ENCODE measurements at places on chromosomes 2 and 18. TPM values are rescaled to one million over a fixed set of nuclear protein-coding genes. Genes with fewer than 3 reads are reported as not detected.

SERPINB11 gene
- total RNA-seq = not detected

GPR155 gene
- 1.0 TPM for total RNA-seq

TYW5 gene
- 13.5 TPM for total RNA-seq

WDCP gene
- total RNA-seq = 30.5 TPM

DPYSL5 gene
- 9.2 TPM for total RNA-seq

GRCh38 chr2:102520801-102521200 is 47.8 kb downstream of the SLC9A4 start:
- no peak for DNase-seq

DNA sequence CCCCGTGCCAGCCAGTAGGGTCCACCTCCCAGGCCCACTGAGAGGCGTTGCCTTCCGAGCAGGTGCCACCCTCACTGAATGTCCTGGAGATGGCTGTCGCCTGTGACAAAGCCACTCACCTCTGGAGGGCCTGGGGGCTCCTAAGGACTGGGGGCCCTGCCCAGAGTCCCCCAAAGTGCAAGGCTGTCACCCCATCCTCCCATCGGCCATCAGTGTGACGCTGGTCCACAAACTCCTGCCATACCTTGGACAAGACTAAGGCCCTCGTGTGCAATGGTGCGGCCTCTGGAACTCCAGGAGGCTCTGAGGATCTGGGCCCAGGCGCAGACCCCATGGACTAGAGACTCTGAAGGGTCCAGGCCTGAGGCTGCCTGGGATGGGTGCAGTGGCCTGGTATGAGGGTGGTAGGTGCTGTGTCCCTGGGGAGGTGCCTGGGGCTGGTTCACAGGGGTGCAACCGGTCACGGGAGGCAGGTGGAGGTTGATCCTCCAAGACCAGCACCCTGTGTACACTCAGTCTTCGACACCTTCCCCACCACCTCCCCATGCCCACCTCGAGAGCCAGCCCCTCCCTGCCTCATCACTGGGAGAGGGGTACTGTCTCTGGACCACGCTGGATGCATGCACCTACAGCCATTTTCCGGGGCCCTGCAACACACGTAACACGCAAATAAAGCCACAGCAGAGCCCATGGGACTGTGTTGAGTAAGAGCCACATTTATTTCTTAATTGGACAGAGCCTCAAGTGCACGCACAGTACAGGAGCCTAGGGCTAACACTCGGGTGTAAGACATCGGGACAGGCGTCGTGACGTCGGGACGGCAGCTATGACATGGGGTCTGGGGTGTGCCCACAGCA is 21.6 kb downstream of the AQP12A start:
- DNase-seq = no peak

- no peak for DNase-seq
Measured at GRCh38 chr18:34086370-34086769, 138.3 kb downstream of the NOL4 start.

GRCh38 chr18:69895066-69896047 is 52.3 kb downstream of the CD226 start:
- no peak for DNase-seq

DNA sequence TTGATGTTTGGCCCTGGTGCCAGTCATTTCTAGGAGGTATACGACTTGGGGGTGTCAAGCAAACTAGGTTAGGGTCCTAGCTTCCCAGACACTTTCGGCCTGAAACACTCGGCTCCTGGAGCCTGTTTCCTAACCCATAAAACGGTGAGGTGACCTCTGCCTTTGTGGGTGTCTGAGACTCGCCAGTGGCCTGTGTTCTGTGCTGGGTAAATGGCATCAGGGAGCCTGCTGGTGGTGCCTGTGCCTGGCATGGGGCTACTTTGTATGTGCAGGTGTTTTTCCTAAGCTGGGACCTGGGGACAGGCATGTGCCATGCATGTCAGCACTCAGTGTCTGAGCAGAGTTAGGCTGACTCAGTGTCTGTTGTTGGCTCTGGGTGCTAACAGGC is 139.2 kb downstream of the GLI2 start:
- DNase-seq = no peak

- no peak for DNase-seq
Measured at GRCh38 chr2:64522843-64523428, 1.2 kb upstream of the AFTPH start.

DNA sequence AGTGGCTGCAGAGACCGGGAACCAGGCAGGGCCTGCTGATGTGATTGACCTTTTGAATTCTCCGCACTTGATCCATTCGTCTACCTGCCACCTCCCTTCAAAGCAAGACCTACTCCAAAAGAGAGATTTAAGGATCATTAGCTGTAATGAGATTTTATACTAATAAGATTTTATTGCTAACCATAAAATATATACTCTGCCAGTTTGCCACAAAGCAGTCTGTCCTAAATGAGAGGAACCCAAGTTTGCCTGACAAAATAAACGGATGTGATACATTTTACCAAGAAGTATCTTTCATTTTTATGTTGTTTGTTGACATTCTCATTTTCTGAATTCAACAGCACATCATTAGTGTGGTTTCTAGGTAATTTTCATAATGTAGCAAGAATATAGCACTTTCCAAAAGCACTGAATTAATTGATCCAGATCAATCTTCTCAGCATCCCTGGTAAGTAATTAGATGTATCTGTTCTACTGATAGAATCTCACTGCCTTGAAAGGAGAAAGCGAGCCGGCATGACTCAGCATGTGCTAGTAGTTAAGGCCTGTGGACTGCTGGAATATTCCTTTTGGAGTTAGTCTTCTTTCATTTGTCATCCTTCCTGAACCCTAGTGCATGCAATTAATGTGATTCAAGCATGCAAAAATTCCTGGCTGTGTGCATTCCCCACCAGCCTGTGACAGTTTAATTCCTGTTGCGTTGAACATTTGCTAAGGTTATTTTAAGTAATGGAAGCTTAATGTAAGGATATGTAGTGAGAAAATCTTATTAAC is 128.5 kb downstream of the ARL6IP6 start:
- no peak for DNase-seq

GRCh38 chr2:181823405-181823804 is 68.1 kb upstream of the ITPRID2 start:
- DNase-seq = no peak

- no peak for DNase-seq
Measured at GRCh38 chr2:68438455-68439303, 28.4 kb downstream of the FBXO48 start.

DNA sequence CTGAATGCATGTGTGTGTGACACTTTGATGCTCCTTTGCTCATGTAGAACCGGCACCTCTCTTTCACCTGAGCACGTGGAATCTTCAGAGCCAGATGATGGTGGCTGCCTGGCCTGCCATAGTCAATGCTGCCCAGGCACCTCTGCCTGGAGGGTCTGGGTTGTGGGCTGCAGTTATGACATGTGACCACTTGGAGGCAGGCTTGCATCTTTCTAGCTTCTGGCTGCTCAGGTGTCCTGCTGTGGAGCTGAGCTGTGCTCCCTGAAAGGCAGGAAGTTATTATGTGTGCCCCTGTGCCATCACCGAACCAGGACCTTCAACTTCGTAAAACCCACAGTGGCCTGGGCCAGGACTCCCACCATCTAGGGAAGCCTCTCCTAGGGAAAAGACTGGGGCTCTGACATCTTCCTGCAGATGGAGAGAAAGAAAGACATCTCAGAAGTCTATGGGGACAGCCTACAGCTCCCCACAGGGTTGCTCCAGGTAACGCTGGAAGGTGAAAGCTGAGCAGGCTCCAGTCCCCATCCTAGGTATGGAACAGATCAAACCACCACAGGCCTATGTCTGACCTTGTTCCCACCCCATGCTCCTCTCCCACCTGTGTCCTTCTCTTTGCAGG is 30.2 kb downstream of the PSD4 start:
- DNase-seq = peak; percentile 86

DNA sequence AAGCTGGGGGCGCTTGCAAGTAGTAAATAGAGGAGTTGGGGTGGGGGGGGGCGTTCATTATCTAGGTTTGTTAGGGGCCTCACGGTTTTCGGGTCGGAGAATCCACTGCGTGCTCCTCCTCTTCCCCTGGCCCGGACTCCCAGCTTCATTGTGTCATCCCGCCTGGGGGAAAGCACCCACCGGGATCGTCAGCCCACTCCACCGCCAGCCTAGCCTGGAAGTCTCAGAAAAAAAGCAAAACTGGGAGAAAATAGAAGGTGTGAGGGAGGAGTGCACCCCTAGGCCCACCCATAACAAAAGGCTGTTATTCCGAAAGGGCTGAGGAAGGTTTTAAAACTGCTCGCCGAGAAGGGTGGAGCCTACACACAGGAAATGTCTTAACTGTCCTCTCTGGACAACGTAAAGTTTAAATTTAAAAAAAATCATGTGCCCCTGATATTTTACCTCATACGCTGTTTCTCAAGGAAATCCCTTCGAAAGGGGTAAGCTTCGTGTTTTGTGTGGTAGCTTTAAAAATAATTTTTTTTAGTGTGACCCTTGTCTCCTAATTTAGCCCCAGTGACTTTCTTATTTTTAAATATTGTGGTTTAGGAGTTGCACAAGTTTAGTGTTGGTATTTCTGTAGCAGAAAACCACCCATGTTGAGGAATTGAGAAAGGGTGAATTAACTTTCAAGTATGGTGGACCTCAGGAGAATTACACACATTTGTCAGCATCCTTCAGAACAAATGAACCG is 104.2 kb downstream of the SPTBN1 start:
- DNase-seq = no peak

DNA sequence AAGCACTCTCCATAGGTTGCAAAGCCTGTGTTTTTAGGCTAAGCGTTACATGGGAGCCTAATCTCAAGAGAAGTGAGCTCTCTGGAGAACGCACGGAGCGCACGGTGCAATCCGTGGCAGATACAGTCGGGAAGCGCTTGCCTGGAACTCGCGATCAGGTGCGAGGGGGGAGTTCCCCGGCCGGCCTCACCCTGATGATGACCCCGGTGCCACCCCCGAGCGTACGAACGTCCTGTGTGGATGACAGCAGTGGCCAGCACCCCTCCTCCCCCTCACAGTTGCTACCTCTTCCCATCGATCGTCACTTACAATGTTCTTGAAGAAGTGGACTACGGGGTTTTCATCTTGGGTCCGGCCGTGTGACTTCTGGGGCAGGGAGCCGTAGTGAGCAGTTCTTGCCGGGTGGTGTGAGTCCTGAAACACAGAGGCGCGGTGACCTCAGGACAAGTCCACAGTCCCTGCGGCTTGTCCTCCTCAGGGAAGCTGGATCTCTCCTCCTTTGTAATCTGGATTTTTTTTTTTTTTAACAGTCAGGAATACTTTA is 142.9 kb downstream of the MBP start:
- DNase-seq = no peak
